ENCODE measurements at places on chromosomes 16 and 17.

GRCh38 chr17:57538736-57539456 is 206.2 kb downstream of the CCDC182 start:
- no peak for DNase-seq

- no peak for DNase-seq
These were observed 379.0 kb upstream of the SOX9 start for GRCh38 chr17:71741836-71742235.

DNA sequence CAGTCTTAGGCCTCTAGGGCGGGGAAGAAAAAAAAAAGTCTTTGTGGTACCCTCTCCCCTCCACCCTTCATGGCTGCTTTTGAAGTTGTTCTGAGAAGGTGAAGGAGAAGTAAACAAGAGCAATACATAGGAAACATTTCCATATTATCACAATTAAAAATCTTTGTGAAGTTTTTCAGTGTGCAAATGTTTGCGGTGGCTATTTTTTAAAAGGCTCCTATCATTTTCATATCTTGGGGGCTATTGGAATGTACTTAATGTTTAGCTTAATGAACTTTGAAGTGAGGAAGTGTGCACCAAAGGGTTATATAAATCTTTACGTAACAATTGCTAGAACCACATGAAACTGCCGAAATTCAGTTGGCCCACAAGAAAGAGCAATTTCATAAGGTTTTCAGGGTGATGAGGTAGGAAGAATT is 7.6 kb downstream of the NOL11 start:
- DNase-seq = no peak

GRCh38 chr17:5786510-5786875 is 202.2 kb upstream of the NLRP1 start:
- no peak for DNase-seq

DNA sequence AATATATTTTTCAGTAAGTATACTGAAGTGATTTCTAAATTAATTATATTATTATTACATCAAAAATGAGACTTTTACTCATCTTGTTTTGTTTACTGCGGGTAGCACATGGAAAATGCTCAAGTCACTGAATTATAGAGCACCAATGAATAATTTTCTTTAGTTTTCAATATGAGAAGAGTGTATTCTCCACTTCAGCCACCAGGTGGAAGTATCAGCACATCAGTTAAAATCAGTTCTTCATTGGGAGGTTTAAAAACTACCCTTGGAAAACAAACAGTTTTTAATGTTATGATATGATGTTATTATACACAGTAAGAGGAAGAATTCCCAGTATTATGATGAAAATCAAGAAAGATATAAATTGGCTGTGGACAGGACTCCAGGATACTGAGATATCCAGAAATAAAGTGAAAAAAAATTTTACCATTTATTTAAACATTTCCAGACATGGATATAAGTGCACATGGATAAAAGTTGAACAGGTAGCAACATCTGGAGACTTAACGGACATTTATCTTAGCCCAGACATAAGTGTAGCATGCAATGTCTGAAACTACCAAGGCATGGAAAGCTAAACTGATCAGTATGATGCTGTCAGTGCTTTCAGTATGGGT is 467.3 kb downstream of the KCNJ2 start:
- no peak for DNase-seq

DNA sequence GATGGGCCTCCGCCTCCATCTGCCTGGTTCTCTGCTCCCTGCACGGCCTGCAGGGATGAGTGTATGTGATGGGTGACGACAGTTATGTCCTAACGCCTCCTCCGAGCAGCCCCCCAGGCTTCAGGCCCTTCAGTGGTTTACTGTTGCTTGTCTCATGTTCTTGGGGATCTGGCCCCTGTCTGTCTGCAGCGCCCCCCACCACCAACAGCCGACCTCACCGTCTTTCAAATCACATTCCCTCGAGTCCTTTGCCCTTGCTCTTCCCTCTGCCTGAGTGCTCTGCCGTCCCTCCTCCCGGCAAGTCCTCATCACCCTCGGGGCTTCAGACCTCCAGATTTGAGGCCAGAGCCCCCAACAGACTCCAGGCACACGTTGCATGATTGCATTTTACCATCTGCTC is 18.2 kb downstream of the METTL22 start:
- no peak for DNase-seq

DNA sequence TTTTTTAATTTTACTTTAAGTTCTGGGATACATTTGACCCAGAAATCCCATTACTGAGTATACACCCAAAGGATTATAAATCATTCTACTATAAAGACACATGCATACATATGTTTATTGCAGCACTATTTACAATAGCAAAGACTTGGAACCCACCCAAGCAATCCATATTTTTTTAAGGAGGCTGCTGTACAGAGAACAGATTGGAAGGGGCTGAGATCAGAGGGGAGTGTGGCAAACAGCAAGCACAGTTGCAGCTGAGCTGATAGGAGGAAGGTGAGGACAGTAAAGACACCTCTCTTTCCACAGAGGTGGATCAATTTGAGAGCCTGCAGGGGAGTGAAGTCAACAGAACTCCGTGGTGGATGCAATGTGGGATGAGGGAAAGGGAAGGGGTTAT is 10.2 kb upstream of the TMEM238L start:
- DNase-seq = no peak
